ENCODE measurements at places on chromosomes 4 and X. TPM values are rescaled to one million over a fixed set of nuclear protein-coding genes. Genes with fewer than 3 reads are reported as not detected.

ARHGAP24 gene
- 20.4 TPM for total RNA-seq

GRCh38 chr4:102420563-102421398 is 75.5 kb upstream of the SLC39A8 start:
- no peak overlapping the region for H3K4me3 ChIP-seq
- no peak overlapping the region for H3K27ac ChIP-seq
- H3K27me3 ChIP-seq: no peaks in the 10 kb centered on the region
- no peak for DNase-seq
- H3K36me3 ChIP-seq: no peaks in the 10 kb centered on the region

- DNase-seq: no peak
- no peaks in the 10 kb centered on the region for H3K27me3 ChIP-seq
- H3K4me3 ChIP-seq: no peak overlapping the region
- no peak overlapping the region for H3K27ac ChIP-seq
- no peaks in the 10 kb centered on the region for H3K4me1 ChIP-seq
- H3K36me3 ChIP-seq: no peaks in the 10 kb centered on the region
Measured at GRCh38 chr4:66564901-66565651, 894.8 kb upstream of the EPHA5 start.

PGK1 gene
- total RNA-seq: 38.3 TPM

GRCh38 chr4:82247629-82248028 is 126.2 kb downstream of the HNRNPD start:
- H3K27ac ChIP-seq: no peak overlapping the region
- no peaks in the 10 kb centered on the region for H3K4me1 ChIP-seq
- H3K27me3 ChIP-seq: no peaks in the 10 kb centered on the region
- H3K36me3 ChIP-seq: no peaks in the 10 kb centered on the region
- no peak overlapping the region for H3K4me3 ChIP-seq

- DNase-seq: no peak
- no peaks in the 10 kb centered on the region for H3K4me1 ChIP-seq
Measured at GRCh38 chr4:175823015-175823742, 11.1 kb upstream of the GPM6A start.

GRCh38 chrX:46308110-46308509 is 237.1 kb downstream of the ZNF674 start:
- H3K27ac ChIP-seq: no peak overlapping the region
- no peaks in the 10 kb centered on the region for H3K4me1 ChIP-seq
- no peak overlapping the region for H3K4me3 ChIP-seq
- DNase-seq: no peak

IDUA gene
- total RNA-seq: 17.6 TPM

DNA sequence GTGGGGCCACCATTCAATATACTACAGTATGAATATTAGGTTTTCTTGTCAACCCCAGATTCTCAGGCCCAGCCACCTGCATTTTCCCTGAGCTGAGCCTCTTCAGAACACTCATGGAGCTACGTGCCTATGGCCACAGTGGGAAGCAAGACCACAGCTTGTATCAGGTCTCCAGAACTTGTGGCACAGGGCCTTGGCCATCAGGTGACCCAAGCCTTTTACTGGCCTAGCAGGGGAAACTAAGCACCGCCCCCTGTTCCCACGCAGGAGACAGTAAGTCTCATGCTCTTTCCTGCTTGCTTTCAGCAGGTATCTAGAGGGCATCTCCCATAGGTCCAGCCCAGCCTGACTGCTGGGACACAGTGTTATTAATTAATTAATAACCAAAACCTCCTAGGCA is 138.4 kb upstream of the MAMLD1 start:
- no peak overlapping the region for H3K27ac ChIP-seq
- DNase-seq: no peak
- no peaks in the 10 kb centered on the region for H3K27me3 ChIP-seq
- no peaks in the 10 kb centered on the region for H3K4me1 ChIP-seq

SPANXA1 gene
- not detected for total RNA-seq

DNA sequence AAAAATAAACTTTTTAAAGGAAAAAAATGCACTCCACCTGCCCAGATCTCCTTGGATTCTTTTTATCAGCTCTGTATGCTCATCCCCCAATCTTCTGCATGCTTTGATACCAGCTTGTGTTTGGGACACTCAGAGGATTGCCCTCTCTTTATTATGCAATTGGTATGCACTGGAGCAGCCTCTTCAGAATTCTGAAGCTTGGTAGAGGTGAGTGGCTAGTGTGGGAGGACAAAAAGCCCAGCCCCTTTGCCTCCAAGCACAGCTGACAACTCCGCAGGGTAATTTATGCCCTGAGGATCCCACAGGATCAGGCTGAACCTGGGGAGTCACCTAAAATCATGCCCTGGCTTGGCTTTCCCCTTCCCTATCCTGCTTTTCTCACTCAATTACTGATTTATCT is 16.7 kb downstream of the IL21 start:
- H3K4me3 ChIP-seq: no peak overlapping the region
- DNase-seq: no peak
- no peaks in the 10 kb centered on the region for H3K4me1 ChIP-seq

ASB5 gene
- total RNA-seq: not detected

DNA sequence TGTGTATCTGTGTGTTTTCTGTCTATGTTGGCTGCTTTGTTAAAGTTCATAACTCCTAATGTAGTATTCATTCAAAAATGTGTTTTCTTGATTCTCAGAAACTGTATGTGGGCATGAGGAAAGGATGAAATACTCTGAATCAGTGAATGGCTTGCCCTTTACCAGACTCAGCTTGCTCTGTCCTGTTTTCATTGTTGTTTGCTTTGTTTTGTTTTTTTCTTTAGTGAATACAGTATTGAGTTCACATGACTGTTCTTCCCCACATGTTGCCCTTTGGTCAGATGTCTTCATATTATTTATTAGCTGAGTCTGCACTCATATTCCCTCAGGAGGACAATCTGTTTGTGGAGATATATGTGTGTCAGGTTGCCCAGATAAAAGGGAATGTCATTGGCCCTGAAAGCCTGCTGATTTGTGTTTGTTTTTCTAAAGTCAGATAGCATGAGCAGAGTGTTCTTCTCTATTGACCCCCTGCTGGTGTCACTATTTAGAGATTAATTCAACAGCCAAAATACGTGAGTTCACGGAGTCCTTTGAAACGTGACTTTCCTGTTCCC is 1184.4 kb downstream of the RPA4 start:
- no peaks in the 10 kb centered on the region for H3K27me3 ChIP-seq
- H3K4me3 ChIP-seq: no peak overlapping the region
- H3K4me1 ChIP-seq: no peaks in the 10 kb centered on the region
- DNase-seq: no peak
- H3K27ac ChIP-seq: no peak overlapping the region

IL1RAPL1 gene
- 0.20 TPM for total RNA-seq

- H3K4me1 ChIP-seq: no peaks in the 10 kb centered on the region
- no peaks in the 10 kb centered on the region for H3K36me3 ChIP-seq
- no peak overlapping the region for H3K4me3 ChIP-seq
- DNase-seq: no peak
Measured at GRCh38 chr4:157895205-157895604, 277.6 kb downstream of the GASK1B start.

- H3K36me3 ChIP-seq: no peaks in the 10 kb centered on the region
- no peak overlapping the region for H3K27ac ChIP-seq
- DNase-seq: no peak
- no peaks in the 10 kb centered on the region for H3K4me1 ChIP-seq
Measured at GRCh38 chr4:70613306-70614183, 15.0 kb upstream of the ENAM start.

GRCh38 chr4:45778514-45778913 is 345.3 kb downstream of the GABRG1 start:
- no peaks in the 10 kb centered on the region for H3K36me3 ChIP-seq
- no peaks in the 10 kb centered on the region for H3K4me1 ChIP-seq
- H3K27ac ChIP-seq: no peak overlapping the region
- no peak overlapping the region for H3K4me3 ChIP-seq
- no peaks in the 10 kb centered on the region for H3K27me3 ChIP-seq

MAGEB1 gene
- not detected for total RNA-seq

GRCh38 chr4:160426233-160426632 is 1323.4 kb downstream of the RAPGEF2 start:
- H3K4me3 ChIP-seq: no peak overlapping the region
- H3K27ac ChIP-seq: no peak overlapping the region
- no peaks in the 10 kb centered on the region for H3K27me3 ChIP-seq
- H3K4me1 ChIP-seq: no peaks in the 10 kb centered on the region
- no peaks in the 10 kb centered on the region for H3K36me3 ChIP-seq

SEL1L3 gene
- total RNA-seq: 41.9 TPM

Measured in pancreas (tissue), 10 donors.